GM19239 (cell line): ENCODE measurements at places on chromosomes 3 and 15.

DNA sequence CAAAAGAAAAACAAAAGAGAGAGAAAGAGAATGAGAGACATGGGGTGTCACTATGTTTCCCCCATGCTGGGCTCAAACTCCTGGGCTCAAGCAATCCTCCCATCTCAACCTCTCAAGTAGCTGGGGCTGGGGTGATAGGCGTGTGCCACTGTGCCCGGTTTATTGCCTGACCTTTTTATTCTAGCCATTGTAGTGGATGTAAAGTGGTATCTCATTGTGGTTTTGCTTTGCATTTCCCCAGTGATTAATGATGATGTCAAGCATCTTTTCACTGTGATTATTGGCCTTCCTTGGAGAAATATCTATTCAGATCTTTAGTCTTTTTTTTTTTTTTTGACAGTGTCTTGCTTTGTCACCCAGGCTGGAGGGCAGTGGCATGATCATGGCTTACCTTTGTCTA lies 37.7 kb upstream of the GK5 start:
- no peak for DNase-seq

- no peak for DNase-seq
Measured at GRCh38 chr3:65497846-65498245, 540.9 kb downstream of the MAGI1 start.

DNA sequence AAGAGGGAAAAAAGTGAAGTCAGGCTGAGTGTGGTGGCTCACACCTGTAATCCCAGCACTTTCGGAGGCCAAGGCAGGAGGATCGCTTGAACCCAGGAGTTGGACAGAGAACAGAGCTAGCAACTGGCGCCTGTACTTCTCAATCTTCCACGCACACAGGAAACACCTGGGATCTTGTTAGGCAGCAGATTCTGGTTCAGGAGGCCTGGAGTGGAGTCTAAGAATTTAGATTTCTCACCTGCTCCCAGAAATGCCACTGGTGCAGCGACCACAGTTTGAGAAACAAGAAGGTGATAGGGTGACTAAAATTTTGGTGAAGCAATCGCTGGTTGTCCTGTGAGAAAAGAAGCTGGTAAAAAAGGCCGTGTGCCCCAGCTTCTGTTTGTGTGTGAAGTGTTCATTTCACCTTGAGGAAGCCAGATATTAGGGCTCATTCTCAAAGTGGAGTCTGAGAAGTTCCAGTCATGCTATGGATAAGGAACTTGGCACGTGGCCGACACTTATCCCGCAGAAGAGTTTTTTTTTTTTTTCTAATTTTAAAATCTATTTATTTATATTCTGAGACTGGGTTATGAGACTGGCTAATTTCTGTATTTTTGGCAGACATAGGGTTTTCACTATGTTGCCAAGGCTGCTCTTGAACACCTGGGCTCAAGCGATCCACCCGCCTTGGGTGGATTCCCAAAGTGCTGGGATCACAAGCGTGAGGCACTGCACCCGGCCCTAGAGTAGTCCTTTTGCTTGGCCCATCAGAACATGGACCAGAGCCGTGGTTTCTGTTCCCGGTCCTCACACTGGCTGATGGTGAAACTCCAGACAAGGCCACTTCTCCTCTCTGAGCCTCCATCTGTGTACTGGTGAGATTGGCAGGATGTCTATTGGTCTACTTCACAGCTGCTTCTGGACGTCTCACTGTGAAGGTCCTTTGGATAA lies 324.6 kb upstream of the PROK2 start:
- no peak for DNase-seq

GRCh38 chr15:35934383-35935049 lies 388.6 kb upstream of the DPH6 start:
- DNase-seq: no peak

DNA sequence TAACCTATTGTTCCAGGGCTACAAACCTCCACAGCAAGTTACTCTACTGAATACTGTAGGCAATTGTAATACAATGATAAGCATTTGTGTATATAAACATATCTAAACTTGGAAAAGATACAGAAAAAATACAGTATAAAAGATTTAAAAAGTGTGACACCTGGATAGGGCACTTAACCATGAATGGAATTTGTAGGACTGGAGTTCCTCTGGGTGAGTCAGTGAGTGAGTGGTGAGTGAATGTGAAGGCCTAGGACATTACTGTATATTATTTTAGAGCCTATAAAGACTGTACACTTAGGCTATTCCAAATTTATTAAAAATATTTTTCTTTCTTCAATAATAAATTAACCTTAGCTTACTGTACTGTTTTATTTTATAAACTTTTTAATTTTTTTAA lies 38.4 kb upstream of the SLC25A36 start:
- DNase-seq: no peak

- no peak for DNase-seq
Measured at GRCh38 chr3:8846176-8846575, 76.8 kb upstream of the OXTR start.

GRCh38 chr15:57571725-57572124 lies 20.0 kb upstream of the MYZAP start:
- no peak for DNase-seq

GRCh38 chr15:72813345-72814004 lies 29.9 kb upstream of the ADPGK start:
- no peak for DNase-seq

- no peak for DNase-seq
Measured at GRCh38 chr15:71364117-71364584, 248.9 kb downstream of the THSD4 start.

- no peak for DNase-seq
Measured at GRCh38 chr3:178203650-178204049, 332.6 kb upstream of the KCNMB2 start.

DNA sequence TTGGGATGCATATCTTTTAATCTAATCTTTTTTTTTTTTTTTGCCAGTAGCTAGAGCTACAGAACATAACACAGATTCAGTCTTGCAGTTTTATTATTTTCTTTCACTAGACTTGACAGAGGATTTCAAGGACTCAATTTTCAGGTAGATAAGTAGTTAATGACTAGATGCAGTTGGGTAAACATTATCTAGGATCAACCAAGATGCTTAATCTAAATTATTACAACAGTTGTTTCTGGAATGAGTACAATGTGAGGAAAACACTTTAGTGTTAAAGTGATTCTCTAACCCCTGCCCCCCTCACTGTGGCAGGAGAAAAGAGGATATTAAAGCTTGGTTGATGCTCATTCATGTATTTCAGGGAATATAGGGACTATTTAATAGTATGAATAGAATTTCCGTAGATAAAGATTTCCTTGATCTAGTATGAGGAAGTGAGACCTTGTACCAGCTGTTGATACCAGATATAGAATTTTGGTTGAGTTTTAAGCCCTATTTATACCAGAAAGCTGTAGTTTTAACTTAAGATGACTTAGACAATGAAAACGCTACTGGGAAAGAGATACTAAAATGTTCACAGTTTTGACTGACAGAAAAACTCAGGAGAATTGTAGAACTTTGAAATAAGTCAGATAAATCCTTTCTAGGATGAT lies 389.0 kb upstream of the C2CD4B start:
- no peak for DNase-seq

- no peak for DNase-seq
Measured at GRCh38 chr3:162012633-162013032, 516.0 kb downstream of the OTOL1 start.

DNA sequence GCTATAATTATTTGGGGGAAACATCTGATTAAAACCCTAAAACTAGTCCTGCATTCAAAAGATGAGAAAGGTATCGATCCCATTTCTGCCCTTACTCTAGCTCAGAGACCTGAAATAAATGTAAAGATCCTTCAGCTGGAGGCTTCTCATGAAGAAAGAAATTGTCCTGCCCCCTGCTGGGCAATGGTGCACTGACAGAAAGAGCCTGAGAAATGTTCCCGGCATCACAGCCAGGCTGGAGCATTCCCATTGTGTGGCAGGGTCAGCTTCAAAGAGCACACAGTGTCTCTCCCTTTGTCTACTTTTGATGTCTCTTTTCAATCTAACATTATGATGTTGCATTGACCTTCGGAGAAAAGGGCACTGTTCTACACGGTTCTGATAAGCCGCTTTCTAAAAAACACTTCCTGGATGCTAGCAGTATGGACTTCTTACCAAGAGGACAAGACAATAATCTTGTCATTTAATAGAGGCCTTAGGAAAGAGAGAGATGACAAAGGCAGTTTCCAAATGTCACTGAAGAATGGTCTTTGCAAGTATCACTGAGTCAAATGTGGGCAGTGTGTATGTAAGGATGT lies 287.5 kb downstream of the MAGI1 start:
- no peak for DNase-seq

DNA sequence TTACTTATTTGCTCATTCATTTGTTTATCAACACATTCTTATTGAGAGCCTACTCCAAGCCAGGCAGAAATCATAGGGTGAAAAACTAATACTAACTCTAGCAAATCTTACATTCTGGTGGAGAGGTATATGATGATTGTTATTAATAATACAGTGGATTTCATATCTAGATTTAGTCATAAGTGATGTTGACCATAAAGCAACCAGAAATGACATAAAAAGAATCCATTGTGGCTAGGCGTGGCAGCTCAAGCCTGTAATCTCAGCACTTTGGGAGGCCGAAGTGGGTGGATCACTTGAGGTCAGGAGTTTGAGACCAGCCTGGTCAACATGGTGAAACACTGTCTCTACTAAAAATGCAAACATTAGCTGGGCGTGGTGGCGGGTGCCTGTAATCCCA lies 26.2 kb upstream of the IL20RB start:
- no peak for DNase-seq

GRCh38 chr3:46593274-46593862 lies 19.0 kb upstream of the FAM240A start:
- no peak for DNase-seq

- no peak for DNase-seq
Measured at GRCh38 chr15:45668386-45668785, 33.6 kb downstream of the SQOR start.

- DNase-seq: no peak
Measured at GRCh38 chr3:119631516-119631915, 28.9 kb downstream of the POPDC2 start.

- DNase-seq: no peak
Measured at GRCh38 chr3:98701071-98701675, 62.0 kb upstream of the ST3GAL6 start.

- no peak for DNase-seq
Measured at GRCh38 chr15:38877471-38877870, 312.9 kb upstream of the RASGRP1 start.

DNA sequence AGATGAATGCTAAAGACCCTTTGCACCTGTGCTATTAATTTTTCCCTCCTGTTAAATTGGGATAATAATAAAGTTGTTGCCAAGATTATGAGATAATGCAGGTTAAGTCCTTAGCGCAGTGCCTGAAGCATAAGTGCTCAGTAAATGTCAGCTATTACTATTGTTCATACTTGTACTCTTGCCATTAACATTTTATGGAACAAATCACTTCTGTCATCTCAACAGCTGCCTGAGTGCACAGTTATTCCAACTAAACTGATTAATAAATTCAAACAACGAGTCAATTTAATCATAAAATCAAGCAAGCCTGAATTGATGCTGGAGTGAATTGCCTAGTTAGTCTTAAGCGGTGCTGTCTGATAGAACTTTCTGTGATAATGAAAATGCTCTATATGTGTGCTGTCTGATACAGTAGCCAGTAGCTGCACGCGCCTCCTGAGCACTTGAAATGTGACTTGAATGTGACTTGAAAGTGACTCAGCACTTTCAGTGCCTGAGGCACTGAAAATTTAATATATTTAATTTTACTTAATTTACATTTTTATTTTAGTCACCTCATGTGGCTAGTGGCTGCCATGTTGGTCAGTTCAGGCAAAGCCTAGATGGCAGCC lies 198.7 kb upstream of the PFN2 start:
- no peak for DNase-seq

GRCh38 chr15:97156739-97157265 lies 803.7 kb upstream of the ARRDC4 start:
- DNase-seq: no peak

DNA sequence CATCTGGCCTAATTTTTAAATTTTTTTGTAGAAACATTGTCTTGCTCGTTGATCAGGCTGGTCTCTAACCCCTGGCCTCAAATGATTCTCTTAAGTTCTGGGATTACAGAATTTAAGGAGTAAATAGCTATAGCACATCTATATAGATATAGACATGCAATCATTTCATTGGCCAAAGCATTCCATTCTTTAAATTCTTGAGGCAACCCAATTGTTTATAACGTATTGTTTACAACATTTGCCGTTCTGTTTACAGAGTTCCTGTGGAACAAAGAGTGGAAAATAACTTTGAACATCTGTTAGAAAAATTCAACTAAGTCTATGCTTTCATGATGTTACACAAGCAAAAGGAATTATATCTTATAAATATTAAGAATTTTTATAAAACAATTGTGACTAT lies 205.2 kb upstream of the ROBO2 start:
- DNase-seq: no peak

DNA sequence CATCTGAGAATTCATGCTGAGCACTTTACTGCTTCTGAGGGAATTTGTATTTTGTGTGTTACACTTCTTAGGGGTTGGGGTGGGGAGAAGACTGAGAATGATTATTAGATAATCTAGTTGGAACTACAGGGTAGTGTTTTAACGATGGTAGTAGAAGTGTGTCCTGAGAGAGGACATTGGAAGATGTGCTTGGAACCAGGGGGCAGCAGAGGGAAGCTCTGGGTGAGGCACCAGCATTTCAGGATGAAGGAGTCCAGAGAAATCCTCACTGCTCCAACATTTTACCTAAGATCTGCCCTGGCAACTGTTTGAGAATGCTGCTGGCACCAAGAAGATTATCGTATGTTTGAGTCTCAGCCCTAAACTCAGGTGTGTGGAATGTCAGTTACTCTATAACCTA lies 145.5 kb downstream of the SQOR start:
- no peak for DNase-seq

GRCh38 chr3:188239035-188239434 lies 85.1 kb downstream of the LPP start:
- DNase-seq: no peak

GRCh38 chr15:48939648-48940047 lies 24.1 kb downstream of the SHC4 start:
- DNase-seq: no peak

DNA sequence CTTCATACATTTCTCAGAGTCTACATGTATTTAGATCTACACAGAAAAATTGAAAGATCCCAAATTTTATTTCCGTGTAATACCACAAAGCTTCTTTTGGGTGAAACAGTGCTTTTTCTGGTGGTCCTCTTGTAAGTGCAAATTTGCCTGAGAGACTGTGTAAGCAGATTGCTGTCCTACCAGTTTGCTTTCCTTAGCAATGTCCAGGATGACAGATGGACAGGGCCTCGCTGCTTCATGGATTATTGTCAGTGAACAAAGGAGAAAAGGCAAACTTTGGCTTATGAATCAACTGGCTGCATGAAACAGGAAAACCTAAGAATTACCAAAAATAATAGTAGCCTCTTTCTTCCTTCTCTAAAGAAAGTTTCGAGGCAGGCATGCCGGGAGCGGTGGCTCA lies 82.6 kb upstream of the UBE2E1 start:
- no peak for DNase-seq

- DNase-seq: peak; percentile 34
Measured at GRCh38 chr3:14203521-14204079, 25.0 kb downstream of the LSM3 start.

DNA sequence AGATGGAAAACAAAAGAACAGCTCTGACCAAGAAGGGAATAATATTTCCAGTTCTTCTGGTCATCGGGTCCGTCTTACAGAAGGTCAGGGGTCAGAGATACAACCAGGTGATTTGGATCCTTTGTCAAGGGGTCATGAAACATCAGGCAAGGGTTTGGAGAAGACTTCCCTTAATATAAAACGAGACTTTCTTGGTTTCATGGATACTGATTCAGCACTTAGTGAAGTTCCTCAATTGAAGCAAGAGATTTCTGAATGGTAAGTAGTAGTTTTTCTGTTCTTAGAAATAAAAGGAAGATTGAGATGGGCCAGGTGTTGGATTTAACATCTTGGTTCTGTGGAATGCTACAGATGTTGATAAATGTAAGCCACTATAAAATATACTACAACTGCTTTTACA lies 9.5 kb downstream of the MGA start:
- DNase-seq: no peak
